ENCODE measurements at places on chromosomes 12 and 14.

GRCh38 chr14:46490238-46490685 lies 161.3 kb downstream of the RPL10L start:
- no peak for DNase-seq

DNA sequence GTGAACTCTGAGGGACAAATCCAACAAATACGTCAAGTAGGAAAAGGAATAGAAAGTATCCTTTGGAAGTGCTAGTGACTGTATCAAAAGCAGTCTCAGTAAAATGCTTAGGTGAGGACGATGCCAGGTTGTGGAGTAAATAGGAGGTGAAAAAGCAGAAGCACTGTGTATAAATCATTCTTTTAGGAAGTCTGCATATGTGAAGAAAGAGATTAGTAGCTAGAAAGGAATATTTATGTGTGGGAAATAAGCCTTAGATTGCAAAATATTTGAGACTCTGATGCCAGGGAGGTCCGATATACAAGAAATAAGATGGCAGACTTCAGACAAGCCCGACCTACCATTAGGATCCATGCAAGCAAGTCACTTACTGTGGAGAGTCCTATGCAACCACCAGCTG lies 7.9 kb downstream of the CEP128 start:
- DNase-seq = no peak

GRCh38 chr14:105600939-105601359 lies 74.6 kb downstream of the TMEM121 start:
- DNase-seq = no peak

- DNase-seq = no peak
Measured at GRCh38 chr12:25017336-25017735, 68.4 kb upstream of the BCAT1 start.

DNA sequence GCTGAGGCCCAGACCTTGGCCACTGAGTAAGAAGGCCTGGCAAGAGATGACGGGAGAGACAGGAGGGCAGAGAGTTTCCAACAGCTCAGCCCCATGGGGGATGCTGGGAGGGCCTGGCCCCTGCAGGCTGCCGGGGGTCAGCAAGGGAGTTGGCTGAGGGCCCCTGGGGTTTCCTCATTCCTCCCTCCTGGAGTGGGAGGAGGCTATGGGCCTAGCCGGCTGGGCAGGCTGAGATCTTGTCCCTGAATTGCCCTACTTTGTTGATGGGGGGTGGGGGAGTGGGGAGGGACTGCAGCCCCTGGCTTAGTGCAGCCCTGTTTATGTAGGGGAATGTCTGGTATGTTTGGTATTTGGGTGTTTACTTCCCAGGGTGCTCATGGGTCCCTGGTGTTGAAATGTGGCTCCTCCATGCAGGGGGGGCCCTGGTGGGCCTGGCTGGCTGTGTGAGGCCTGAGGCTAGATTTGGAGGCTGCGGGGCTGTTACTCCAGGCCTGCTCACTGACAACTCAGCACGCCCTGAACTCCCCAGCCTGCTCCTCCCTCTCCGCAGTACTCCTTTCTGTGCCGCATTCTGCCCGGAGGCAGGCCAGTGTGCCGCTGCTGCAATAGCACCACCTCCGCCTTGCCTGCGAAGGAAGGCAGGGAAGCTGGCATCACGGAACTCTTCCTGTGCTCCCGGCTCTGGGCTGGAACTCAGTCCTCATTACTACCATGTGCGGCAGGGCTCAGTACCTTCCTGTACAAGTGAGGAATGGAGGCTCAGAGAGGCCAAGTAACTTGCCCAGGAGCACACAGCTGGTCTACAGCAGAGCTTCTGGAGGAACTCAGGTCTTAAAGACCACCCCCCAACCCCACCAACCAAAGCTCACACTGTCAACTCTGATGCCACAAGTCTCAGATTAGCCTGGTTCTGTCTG lies 25.3 kb downstream of the JDP2 start:
- DNase-seq = peak; percentile 71

DNA sequence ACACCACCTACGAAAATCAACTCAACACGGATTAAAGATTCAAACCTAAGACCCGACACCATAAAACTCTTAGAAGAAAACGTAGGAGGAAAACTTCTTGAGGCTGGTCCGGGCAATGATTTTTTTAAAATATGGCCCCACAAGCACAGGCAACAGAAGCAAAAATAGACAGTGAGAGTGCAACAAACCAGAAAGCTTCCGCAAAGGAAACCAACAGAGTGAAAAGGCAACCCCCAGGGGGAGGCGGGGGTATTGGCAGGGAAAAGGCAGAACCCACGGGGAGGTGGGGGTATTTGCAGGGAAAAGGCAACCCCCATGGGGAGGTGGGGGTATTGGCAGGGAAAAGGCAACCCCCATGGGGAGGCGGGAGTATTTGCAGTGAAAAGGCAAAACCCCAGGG lies 20.5 kb upstream of the FBRSL1 start:
- DNase-seq = no peak

- DNase-seq = no peak
Measured at GRCh38 chr14:20667957-20668356, 16.4 kb upstream of the RNASE4 start.

- peak; percentile 93 for DNase-seq
Measured at GRCh38 chr12:47753021-47754001, 5.4 kb downstream of the RAPGEF3 start.

DNA sequence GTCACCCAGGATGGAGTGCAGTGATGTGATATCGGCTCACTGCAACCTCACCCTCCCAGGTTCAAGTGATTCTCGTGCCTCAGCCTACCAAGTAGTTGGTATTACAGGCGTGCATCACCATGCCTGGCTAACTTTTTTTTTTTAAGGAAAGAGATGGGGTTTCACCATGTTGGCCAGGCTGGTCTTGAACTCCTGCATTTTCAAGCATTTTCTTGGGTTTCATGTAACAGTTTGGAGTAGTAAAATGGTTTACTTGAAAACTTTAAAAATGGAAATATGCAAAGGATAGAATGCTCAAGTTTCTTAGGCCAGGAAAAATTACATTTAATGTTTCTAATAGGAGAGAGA lies 63.3 kb downstream of the FOXN3 start:
- DNase-seq = no peak

- no peak for DNase-seq
Measured at GRCh38 chr12:129696926-129697325, 206.9 kb downstream of the TMEM132D start.

DNA sequence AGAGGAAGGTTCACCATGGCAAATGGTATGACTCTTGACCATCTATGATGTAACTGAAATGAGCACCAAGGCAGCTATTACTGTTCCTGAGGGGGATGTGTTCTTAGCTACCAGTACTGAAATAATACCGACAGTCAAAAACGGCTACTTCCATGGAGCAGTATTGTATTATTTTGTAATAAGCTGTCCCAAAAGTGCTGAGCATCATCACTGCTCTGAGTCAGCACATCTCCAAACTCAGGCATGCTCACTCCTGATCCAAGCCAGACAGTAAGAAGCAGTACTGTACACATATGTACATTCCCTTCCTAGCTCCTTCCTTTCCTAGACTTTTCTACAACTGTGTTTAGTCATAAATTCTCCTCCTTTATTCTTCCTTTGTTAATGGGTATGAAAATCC lies 8.6 kb downstream of the VTI1B start:
- DNase-seq = no peak

DNA sequence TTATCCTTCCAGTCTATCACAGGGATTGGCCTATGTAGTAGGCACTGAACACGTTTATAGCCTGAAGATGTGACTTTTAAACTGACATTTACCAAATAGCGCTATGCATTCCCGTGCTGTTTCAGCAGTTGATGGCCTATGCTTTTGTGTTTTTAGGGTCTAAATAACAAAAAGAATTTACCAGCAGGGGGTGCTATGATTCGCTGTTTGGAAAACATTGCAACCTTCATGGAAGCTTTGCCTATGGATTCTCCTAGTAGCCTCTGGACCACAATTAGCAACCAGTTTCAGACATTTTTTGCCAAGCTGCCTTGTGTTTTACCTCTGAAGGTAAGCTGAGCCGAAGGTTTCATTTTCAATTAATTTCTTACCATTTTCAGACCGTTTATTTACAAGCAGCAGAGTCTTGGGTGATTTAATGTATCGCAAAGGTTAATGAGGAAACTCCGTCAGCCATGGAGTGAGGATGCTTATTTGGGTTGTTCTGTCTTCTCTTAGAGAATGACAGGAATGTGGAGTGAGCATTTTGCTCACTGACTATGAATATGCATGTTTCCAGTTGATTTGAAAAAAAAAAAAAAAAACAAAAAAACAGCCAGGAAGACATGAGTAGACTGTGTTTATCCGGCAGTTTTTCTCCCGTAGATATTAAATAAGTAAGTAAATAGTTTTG lies 133.1 kb downstream of the PRIMA1 start:
- no peak for DNase-seq

- DNase-seq = no peak
Measured at GRCh38 chr14:40093800-40094199, 661.6 kb upstream of the FBXO33 start.

- peak; percentile 70 for DNase-seq
Measured at GRCh38 chr14:49768301-49769121, 558 bp downstream of the KLHDC2 start.

- no peak for DNase-seq
Measured at GRCh38 chr12:69885658-69886057, 60.6 kb downstream of the MYRFL start.

- no peak for DNase-seq
Measured at GRCh38 chr12:54863948-54864618, 9.8 kb downstream of the MUCL1 start.

DNA sequence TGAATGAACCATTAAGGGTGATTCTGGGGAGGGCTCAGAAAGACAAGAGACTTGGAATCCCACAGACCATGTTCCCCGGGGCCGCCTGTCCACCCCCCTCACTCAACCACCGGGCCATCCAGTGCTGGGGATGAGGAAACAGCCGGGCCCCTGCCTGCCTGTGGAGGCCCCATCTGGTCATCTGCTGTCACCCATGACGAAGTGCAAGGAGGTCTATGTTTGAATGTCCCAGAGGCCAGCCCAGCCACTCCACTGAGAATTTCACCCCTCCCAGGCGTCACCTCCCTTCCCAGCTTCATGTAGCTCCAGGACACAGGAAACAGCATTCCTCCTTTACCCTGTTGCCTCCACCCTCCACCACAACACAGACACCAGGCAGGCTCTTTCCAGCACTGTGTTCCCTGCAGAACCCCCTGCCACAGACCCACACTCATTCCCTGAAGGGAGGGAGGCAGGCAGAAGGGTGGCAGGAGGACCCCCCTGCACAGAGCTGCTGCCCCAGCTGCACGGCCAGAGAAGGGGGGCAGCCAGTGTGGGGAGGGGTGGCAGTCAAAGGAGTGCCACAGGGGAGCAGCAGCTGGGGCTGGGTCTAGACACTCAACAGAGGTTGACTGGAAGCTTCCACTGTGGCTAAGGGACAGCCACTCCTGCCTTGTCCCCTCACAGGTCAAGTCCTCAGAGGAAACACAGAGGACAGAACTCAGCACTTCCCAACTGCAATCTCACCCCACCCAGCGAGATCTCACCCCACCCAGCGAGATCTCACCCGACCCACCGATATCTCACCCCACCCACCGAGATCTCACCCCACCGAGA lies 50.3 kb upstream of the PPP2R5C start:
- DNase-seq = no peak

GRCh38 chr14:52023518-52023917 lies 34.2 kb downstream of the RTRAF start:
- no peak for DNase-seq

DNA sequence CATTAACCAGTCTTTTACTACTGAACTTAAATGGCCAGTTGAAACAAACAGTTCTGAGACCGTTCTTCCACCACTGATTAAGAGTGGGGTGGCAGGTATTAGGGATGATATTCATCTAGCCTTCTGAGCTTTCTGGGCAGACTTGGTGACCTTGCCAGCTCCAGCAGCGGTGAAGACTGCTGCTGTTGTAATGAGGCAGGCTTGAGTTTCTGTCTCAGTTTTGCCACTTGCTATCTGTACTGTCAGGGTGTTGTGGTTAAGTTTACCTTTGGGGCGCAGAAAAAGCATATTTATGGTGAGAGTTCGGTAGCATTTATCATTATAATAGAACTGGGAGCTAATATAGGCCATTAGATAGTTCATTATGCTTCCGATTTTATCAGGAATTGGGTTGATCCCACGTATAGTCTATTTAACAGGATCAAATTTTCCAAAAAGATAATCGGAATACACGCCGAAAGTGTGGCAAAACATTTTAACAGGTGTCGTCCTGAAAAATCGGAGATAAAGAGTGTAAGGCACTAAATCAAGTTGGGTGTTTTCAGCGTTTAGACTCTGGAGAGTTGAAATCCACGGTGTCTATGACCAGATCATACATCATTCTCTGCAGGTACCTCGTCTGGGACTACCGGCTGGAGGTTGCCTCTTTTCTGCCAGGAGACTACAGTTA lies 688 bp upstream of the NECAP1 start:
- no peak for DNase-seq

- DNase-seq = no peak
Measured at GRCh38 chr12:76901628-76902380, 23.0 kb upstream of the CSRP2 start.

DNA sequence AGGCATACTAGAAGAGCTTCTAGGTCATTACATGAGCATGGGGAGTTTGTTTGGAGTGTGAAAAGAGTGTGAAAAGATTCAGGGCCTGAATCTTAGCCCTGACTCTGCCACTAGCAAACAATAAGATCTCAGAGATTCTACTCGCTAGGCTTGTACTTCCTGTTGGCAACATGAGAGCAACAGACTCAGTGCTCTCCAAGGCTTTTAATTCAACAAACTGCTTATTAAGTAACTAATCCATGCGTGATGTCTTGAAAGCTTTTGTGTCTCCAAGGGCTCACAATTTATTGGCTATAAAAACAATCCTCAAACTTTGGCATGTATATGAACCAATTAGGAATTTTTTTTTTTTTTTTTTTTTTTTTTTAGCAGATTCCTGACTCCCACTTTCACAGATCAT lies 105.1 kb downstream of the STXBP6 start:
- no peak for DNase-seq

GRCh38 chr12:95215949-95216348 lies 1.3 kb downstream of the FGD6 start:
- no peak for DNase-seq

GRCh38 chr14:105939810-105940508 lies 413.6 kb downstream of the TMEM121 start:
- no peak for DNase-seq

DNA sequence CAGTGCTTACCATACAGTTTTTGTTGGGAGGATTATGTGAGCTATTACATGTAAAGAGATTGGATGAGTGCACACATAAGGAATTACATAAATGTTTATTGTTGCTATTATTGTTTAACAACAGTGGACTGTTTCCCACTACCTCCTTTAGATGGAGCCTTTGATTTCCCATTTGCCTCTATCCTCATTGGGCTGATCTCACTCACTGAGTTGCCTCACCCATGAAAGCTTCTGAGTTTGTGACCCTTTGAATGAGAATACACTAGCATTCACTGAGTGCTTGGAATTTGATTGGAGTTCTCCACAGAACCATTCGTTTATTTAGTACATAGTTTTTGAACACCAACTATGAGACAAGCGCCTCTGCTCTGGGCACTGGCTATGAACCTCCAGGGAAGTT lies 121.0 kb downstream of the HELB start:
- DNase-seq = no peak

DNA sequence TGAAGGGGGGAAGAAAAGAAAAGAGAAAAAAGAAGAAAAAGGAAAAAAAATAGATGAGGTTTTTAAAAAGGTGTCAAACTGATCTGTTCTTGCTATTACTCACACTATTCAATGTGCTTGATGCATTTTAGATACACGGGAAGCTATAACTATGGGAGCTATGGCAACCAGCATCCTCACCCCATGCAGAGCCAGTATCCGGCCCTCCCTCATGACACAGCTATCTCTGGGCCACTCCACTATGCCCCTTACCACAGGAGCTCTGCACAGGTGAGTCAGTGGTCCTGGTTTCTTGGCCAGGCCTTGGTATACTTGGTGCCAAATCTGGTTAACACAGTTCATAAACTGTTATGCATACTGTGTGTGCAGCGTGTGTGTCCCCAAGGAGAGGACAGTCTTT lies 24.0 kb upstream of the RIC8B start:
- no peak for DNase-seq
